Heart left ventricle (tissue), 16 donors: ENCODE measurements at places on chromosomes 1 and 21. TPM values are rescaled to one million over a fixed set of nuclear protein-coding genes. Genes with fewer than 3 reads are reported as not detected.

DNA sequence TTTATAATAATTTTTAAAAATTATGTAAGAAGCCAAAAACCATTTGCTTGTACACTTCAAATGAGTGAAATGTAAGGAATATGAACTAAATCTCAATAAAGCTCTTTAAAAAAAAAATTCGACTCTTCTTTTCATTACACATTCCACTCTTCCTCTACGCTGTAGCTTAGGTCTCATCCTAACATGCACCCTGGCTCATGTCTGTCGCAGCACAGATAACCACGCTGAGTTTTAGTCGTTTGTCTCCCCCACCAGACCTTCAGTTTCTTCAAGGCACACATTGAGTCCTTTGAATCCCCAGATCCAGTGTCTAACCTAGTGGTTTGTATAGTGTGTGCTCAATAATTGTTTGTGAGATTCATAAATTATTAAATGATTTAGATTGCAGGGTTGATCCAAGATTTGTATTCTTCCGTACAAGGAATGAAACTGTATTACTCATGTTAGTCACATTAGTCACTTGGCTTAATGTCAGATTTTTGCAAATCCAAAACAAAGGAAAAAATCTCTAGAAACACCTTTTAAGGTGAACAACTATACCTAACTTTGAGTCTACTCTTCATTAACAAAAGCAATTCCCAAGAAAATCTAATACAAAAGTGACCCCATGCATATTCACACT is 57.3 kb downstream of the SLC25A24 start:
- H3K27ac ChIP-seq = no peak overlapping the region
- no peaks in the 10 kb centered on the region for H3K27me3 ChIP-seq
- H3K36me3 ChIP-seq = peaks cover 87% of the 10 kb centered on the region
- DNase-seq = no peak
- no peak overlapping the region for H3K4me3 ChIP-seq

DNA sequence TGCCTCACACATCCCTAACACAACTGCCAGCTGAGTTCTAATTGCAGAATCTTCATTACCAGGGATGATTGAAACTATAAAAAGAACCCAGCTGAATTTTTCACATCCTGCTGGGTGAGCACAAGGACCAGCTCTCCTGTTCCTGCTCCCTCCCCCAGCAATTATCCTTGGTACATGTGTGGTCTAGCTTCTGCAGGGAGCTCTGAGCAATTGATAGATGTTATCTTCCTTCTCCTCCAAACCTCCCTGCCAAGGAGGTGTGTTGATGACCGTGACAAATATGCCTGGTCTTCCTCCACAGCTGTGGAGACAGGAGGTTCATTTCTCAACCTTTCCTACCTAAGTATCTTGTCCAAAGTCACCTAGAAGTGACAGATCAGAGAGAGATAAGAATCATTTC is 65.3 kb upstream of the MAN1A2 start:
- no peaks in the 10 kb centered on the region for H3K27me3 ChIP-seq
- H3K36me3 ChIP-seq = no peaks in the 10 kb centered on the region
- H3K27ac ChIP-seq = no peak overlapping the region
- no peaks in the 10 kb centered on the region for H3K4me1 ChIP-seq
- DNase-seq = no peak
- H3K4me3 ChIP-seq = no peak overlapping the region

AMY1A gene
- total RNA-seq = not detected

DNA sequence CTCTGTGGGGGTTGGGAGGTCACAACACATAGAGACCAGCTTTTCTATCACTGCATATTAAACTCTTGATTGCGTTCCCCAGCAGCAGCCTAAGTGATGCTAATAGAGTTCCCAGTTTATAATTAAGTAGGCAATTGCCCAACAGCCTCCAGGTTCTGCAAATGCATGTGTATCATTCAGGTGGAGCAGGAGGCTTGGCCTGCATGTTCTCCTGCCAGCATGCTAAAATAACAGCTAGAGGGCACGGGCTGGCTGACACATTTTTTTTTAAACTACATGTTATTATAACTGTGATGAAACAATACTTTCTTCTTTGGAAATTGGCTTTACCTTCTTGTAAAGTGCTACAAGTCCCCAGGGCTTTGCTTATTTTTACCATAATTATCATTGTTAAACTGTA is 10.4 kb downstream of the TCHH start:
- H3K4me1 ChIP-seq = peaks cover 16% of the 10 kb centered on the region
- H3K27ac ChIP-seq = no peak overlapping the region
- no peaks in the 10 kb centered on the region for H3K36me3 ChIP-seq
- peaks cover 75% of the 10 kb centered on the region for H3K27me3 ChIP-seq

BCAN gene
- not detected for total RNA-seq
